ENCODE measurements at places on chromosomes 5 and 9.

DNA sequence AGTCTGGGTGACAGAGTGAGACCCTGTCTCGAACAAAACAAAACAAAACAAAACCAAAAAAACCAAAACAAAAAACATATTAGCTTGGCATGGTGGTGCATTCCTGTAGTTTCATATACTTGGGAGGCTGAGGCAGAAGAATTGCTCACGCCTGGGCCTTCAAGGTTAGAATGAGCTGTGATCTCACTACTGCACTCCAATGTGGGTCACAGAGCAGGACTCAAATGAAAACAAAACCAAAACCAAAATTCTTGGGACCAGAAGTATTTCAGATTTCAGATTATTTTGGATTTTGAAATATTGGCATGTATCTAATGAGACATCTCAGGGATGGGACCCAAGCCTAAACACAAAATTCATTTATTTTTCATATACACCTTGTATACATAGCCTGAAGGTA lies 80.2 kb downstream of the TMC1 start:
- DNase-seq = no peak

DNA sequence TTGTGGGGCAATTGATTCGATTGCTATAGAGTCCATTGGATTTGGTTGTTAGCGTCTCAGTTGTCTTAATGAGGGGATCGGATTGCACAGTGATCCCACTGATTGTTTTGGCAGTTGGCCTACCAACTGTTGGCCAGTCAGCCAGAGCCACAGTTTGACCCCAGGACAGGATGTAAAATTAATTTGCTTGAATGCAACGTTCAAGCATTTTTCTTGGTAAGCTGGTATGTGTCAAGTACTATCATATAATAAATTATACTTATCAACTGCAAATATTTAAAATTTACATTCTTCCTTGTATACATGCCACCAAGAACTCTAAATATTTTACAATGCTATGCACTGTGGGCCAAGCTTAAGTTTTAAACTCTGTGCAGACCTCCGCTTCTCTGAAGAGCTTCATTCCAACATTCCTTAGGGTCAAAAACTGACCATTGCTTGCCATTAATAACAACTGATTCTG lies 80.4 kb upstream of the OSMR start:
- no peak for DNase-seq

DNA sequence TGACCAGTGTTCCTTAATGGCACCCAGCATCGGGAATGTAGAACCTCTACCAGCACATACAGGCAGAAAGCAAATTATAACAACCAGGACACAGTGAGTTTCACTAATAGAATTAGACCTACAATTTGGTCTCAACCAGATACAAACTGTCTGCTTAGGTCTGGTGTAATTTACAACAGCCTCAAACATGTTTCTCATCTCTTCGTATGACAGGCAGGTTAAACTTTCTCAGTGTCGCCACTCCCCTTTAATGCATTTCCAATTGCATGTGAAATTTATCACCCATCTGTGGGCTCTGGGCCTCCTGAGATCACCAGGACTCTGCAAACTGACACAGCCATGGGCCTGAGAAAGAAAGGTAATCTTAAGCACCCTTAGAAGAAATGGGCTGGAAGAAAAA lies 218.7 kb downstream of the DCP2 start:
- no peak for DNase-seq

- no peak for DNase-seq
Measured at GRCh38 chr5:133611357-133612248, 738 bp downstream of the FSTL4 start.

- no peak for DNase-seq
Measured at GRCh38 chr5:106189121-106189809, 1481.5 kb downstream of the EFNA5 start.

GRCh38 chr5:143386725-143387124 lies 16.8 kb downstream of the NR3C1 start:
- DNase-seq = peak; percentile 37

- no peak for DNase-seq
Measured at GRCh38 chr5:30853158-30853557, 340.3 kb upstream of the CDH6 start.

DNA sequence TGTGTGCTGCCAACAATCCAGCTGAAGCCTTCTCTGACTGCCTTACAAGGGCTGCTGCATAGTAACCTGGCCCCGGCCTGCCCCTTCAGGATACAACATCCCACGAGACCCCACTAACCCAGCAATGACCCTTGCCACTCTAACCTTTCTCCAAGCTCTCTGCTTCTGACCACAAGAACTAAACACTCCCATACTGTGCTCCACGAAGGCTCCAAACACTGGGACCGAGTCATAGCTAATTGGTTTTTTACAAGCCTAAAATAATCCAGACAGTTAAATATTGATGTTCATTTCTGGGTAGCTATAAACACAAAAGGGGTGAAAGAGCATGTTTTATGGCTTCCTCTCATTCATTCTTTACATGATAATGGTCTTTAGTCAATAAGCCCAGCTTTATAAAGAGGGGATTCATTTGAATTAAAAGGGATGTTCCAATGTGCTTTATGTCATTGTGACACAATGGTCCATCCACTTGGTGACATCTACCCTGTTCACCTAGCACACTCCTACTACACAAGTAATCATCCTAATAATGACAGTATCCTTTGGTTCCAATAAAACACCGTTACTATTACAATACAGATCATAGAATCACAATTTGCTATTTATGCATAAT lies 16.2 kb upstream of the TLE4 start:
- no peak for DNase-seq

- DNase-seq = peak; percentile 43
Measured at GRCh38 chr9:14057368-14058324, 256.3 kb downstream of the NFIB start.

- DNase-seq = peak; percentile 20
Measured at GRCh38 chr5:14628346-14628745, 36.2 kb upstream of the OTULIN start.

GRCh38 chr5:157650991-157651611 lies 1.1 kb downstream of the SOX30 start:
- DNase-seq = no peak

- DNase-seq = no peak
Measured at GRCh38 chr9:99811172-99811571, 10.5 kb upstream of the NR4A3 start.

GRCh38 chr9:107905308-107906020 lies 415.9 kb upstream of the KLF4 start:
- no peak for DNase-seq

DNA sequence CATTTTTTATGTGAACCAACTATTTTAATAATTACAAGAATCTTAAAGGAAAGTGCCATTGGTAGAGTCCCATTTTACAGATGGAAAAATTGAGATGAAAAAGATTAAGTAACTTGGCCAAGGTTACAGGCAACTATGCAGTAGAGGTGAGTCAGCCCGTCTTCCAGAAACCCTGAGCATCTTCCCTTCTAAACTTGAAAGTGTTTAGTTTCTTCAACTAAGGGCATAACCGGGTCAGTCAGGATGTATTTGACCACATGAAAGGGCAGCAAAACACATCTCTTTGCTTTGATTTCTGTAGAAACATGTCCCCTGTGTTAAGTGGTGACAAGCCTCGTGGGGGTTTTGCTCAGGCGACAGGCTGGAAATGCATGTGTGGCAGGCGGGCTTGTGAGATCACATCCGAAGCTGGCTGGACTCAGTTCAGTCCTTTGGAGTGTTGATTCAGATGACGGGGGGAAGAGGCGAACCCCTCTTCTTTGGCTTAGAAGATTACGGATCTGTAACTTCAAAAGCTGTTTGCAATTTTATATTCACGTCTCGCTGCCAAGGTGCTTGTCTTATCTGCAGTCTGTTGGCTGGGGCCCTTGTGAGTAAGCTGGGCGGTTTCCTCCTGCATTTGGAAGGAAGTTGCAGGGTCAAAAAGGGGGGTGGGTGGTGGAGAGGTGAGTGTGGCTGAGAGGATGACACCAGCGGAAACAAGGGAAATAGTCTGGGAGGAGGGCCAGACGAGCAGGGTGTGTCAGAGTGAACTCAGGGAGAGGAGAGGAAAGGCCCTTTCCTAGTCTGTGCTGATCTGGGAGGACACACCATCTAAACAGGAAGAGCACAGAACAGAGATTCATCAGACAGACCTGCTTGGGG lies 78.9 kb upstream of the RPS23 start:
- peak; percentile 69 for DNase-seq

DNA sequence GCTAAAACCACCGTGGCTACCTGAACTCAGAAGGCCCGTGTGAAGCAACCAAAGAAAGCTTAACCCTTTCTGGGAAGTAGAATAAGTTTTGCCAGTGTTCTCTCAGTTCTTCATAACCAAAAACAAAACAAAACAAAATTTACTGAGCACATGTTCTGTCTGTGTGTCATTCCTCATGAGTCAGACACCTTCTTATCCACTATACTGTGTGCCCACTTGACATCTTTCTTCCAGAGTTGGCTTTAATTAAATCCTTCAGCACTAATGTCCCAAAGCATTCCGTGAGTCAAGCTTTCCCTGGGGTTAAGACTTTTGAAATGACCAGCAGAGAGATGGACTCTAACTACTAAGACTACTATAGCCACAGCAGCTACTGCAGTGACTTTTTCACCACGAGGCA lies 61.3 kb downstream of the GLIS3 start:
- DNase-seq = no peak

- DNase-seq = no peak
Measured at GRCh38 chr5:147189109-147189424, 45.8 kb upstream of the STK32A start.

- DNase-seq = no peak
Measured at GRCh38 chr5:141234109-141234667, 11.0 kb upstream of the PCDHB15 start.

- DNase-seq = no peak
Measured at GRCh38 chr5:137218896-137219295, 280.2 kb downstream of the SPOCK1 start.

- no peak for DNase-seq
Measured at GRCh38 chr5:71836084-71836483, 117.0 kb downstream of the CARTPT start.

DNA sequence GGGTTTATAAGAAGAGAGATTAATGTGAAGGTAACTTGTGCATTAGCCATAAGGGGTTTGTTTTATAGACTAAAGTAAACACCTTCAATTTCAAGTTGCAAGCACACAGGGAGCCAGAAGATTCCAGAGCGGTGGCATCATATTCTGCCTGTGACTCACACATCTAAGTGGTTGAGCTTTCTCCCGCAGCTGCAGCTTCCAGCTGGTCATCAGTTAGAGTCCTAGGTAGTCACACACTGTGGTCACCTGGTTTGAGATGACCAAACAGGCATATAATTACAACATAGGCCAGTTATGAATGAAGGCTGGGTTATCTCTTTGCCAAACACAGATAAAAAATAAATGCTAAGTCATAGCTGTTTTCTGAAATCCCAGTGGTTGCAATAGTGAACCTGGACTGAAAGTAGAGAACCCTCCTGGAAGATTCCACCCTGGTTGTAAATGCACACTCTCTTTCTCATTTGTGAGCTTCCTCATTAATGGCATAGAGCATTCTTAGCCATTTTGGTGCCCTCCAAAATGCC lies 171.3 kb downstream of the GDNF start:
- peak; percentile 76 for DNase-seq

DNA sequence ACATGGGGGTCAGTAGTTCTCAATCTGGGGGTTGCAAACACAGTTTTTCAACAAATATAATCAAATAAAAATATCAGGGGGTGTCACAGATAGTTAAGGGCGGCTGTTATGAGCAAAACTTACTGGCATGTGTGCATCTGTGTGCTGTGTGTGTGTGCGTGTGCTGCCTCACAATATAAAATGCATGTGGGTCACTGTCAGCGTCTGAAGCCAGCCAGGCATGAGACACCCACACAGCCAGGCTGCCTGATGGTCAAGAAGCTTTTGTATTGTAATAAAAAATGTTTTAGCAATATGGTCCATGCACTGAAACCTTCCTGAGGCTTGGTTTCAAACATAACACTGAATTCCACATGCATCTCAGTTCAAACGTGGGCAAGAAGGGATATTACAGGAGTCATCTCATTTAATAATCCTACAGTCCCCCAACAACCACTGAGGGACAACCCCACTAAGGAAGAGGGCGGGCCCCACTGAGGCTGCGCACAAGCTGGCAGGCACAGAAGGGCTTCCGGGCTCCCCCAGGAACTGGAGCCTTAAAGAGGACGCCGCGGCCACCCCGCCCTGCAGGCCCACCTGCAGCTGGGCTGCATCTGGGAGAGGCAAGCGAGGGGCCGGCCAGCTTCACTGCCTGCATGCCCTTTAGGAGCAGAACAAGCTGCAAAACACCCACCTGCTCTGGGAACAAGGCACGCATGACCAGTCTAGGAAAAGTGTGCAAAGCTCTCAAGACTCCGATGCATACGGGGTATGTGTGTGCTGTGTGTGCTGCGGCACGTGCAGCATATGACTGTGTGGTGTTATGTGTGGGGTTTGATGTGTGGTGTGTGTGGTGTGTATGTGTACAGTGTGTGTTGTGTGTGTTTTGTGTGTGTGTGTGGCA lies 14.1 kb downstream of the SEMA4D start:
- no peak for DNase-seq

DNA sequence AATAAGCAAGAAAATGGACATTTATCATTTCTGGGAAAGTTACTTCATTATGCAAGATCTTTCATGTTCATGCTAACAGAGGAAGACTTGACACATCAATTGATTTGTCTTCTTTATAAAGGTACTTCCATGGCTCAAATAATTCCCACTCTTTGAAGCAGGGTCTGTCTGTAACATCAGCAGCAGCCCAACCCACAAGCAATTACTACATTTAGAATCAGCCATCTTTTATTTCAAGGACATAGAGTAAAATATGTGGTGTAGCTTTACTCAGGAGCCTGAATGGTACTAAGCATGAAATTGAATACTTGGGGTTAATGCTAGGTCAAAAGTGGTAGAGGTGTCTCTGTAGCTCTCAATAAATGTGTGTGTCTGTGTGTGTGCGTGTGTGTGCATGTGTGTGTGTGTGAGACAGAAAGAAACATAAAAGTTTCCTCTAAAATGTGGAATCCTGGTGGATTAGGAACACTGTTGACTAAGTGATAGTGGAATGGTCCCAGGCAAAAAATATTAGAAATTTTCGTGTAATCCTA lies 581.1 kb downstream of the CAAP1 start:
- DNase-seq = no peak

GRCh38 chr5:156261275-156261939 lies 65.6 kb upstream of the SGCD start:
- no peak for DNase-seq

DNA sequence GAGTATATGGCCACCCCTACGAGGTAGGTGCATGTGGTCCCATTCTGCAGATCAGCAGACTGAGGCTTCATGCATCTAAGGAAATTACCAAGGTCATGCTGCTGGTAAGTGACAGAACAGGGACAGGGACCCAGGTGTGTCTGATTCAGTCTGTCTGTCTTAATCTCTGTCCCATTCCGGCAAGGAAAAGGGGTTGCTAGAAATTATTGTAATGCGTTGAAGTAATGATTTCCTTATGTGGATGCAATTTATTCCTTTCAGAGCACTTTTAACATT lies 76.8 kb downstream of the AMBP start:
- DNase-seq = no peak

All from fibroblast of skin of left quadriceps (primary cell).